ENCODE measurements at places on chromosomes 1 and 21.

GRCh38 chr1:51750218-51750617 is 128.3 kb downstream of the NRDC start:
- no peak for DNase-seq

DNA sequence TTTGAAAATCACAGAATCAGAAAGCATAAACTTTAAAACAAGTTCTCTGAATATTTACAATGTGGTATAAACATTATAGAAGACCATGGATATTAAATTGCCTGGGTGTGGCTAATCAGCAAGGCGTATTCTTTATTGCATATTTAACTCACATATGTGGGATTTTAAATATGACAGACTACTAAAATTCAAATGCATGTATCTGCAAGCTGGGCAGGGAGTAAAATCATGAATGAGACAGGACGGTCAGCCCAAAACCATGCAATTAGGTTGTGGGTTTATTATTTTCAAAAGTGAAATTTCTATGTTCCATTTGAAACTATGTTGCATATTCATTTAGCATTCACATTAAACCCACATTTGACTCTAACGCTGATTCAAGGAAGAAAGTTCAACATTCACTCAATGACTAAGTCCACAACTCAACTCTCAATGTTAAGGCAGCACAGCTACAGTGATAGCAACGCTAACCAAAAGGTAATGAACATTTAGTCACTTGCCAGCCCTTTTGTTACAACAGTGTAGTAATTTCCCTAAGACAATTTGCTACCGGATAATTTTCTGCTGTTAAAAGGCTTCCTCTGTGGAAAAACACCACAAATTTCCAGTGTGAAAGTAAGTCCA is 6.3 kb upstream of the SYNJ1 start:
- no peak for DNase-seq

GRCh38 chr1:86430376-86430775 is 6.4 kb downstream of the CLCA2 start:
- DNase-seq: no peak

DNA sequence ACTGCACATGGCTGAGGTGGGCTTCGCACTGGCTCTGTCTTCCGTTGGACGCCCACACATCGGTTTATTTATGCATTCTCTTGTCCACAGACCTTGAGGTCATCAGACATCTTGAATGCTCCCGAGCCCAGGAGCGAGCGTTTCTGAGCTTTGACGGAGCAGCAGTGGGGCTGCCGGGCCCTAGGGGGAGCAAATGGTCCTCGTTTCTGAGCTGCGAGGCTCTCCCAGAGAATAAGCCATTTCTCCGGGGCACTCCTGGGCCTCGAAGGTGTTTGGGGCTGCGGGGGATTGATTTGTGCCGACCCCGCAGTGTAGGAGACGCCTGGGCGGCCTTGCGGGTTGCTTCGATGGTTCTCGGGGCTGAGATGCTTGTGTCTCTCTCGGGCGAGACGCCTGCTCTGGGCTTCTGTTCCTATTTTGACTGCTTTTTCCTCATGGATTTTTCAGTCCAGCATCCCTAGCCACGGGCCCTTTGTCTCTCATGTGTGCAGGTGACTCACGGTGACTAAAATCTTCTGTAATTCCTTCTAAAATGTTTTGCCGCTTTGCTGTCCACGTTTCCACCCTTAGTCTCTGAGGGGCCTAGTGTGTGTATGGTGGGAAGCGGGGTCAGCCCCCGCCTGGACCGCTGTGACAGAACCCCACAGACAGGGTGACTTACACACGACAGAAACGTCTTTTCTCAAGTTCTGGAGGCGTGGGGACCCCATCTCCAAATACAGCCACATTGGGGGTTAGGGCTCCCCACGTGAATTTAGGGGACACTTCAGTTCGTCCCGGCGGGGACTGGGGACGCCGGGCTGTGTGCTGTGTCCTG is 62.1 kb downstream of the FAAP20 start:
- no peak for DNase-seq

GRCh38 chr1:179052776-179053175 is 27.1 kb downstream of the FAM20B start:
- no peak for DNase-seq

GRCh38 chr1:172460887-172461315 is 17.0 kb upstream of the PIGC start:
- DNase-seq: no peak

DNA sequence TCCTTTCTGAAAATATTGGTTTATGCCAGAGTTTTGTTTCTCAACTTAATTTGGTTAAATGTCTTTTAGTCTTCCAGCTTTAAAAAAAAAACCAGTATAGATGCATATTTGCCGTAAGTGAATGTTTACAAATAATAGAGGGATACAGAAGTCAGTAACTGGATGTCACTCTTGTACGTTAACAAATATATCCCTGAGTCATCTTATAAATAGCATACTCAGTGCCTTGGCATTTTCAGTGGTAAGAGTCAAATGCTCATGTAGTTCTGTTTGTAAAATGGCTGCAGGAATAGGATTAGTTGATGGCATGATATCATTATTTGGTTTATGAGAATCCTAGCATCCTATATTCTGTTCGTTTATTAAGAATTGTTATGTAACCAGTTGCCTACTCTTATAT is 55.4 kb downstream of the SPEN start:
- no peak for DNase-seq

- no peak for DNase-seq
Measured at GRCh38 chr21:36756527-36756926, 57.6 kb downstream of the SIM2 start.

GRCh38 chr1:55969322-55969721 is 610.0 kb downstream of the PLPP3 start:
- no peak for DNase-seq

DNA sequence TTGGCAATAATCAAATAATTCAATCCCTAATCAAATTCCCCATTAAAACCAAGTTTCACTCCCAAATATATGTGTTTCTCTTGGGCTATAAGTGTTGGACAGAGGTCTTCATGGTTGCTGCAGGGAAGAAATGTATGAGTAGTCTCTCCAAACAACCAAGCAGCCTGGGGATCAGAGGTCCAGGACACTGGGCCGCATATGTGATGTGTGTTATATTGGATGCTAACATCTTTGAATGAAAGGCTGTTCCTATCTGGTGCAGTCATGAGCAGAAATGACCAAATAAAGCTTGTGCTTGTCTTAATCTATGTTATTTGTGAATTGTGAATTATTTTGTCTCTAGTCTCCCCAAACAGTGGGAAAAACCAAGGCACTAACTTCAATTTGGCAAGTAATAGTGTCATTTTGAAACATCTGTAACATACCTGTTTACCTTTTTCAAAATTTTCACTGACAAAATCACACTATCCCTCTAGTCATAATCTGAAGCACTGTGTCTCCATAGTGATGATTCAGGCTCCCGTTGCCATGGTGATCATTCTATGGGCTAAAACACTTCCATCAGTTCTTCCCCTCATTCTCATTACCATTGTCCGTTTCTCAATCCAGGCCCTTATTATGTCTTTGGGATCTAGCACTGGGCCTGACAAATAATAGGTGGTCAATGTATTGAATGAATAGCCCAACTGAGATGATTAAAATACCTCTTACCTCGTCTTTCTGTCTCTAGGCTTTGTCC is 12.5 kb upstream of the TADA1 start:
- DNase-seq: no peak

GRCh38 chr1:32454726-32455125 is 10.1 kb upstream of the ZBTB8B start:
- DNase-seq: no peak

GRCh38 chr1:241934201-241934848 is 23.2 kb upstream of the BECN2 start:
- DNase-seq: no peak

DNA sequence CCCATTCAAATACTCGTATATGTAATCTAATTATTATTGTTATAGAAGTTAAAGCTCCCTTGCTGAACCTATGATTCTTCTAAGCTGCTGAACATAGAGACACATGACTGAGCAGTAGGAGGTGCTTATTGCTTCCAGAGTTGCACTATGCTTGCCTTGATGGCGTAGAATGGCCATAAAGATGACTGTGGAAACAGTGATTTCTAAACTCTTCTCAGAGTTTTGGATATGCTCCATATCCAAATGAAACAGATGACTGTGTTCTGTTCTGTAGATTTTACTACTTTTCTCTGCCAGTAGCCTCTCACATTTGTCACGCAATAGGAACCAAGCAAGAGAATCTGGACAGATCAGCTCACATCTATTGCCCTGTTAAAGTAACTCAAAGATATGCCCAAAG is 88.1 kb upstream of the CACYBP start:
- no peak for DNase-seq

DNA sequence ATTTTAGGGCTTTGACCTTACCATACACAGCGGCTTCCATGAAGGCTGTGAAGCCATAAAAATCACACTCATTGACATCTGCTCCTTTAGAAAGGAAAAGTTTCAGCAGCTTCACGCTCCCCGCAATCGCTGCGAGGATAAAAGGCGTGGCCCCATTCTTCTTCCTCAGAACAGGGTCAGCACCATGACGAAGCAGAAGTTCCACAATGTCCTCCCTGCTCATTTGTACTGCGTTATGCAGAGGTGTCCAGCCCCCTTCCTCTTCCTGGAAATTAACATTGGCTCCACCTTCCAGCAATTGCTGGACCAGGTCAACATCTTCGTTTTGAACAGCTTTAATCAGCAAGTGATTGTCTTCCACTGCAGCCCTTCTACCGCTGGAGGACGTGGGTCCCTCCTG is 2.7 kb downstream of the RNASEL start:
- DNase-seq: no peak

- no peak for DNase-seq
Measured at GRCh38 chr1:84598846-84599741, 24.9 kb upstream of the CTBS start.

GRCh38 chr21:46459356-46460112 is 843 bp downstream of the DIP2A start:
- no peak for DNase-seq

DNA sequence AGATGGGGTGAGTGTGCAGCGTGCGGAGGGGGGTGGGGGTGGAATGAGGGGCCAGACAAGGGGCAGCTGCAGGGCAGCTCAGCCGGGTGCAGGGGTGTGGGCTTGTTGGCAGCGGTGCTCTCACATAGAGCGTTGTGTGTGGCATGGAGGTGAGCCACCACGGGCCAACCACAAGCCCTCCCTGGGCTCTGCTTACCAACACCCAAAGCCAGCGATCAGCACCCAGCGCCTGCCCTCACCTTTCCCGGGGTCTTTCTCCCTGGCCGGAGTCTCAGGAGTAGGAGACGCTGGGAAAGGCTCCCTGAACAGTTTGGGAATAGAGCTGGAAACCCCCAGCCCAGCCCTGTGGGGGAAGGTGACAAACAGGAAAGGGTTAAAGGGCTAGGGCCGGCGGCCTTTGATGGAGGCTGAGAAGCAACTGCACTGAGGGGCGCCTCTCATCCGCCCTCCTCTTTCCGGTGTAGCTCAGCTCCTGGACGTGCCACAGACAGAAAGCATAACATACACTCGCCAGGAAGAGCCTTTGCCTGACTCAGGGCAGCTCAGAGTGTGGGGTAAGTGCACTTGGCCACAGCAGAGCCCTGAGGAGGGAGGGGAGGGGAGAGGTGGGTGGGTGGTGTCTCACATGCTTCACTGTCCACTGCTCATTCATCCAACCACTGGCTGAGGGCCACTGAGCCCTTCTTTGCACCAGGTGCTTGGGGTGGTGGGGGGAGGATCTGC is 577 bp downstream of the IKBKE start:
- no peak for DNase-seq

- no peak for DNase-seq
Measured at GRCh38 chr1:41355761-41356160, 5.5 kb upstream of the FOXO6 start.

DNA sequence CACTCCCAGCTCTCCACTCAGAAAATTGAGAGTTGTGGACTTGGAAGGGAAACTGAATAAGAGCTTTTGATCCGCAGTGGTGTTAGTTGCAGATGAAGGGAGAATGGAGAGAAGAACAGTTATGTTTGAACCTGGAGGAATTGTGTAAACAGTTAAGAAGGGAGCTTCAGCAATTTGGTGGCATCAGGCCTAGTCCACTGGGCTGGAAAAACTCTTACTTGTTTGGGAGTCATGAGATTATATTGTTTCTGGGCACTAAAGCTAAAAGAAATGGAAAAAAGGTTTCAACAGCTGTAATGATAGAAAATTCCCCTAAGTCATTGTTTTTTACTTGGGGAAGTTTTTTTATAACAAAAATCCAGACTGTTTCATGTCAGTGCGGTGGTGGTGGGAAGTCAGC is 256.1 kb upstream of the C1orf87 start:
- no peak for DNase-seq

DNA sequence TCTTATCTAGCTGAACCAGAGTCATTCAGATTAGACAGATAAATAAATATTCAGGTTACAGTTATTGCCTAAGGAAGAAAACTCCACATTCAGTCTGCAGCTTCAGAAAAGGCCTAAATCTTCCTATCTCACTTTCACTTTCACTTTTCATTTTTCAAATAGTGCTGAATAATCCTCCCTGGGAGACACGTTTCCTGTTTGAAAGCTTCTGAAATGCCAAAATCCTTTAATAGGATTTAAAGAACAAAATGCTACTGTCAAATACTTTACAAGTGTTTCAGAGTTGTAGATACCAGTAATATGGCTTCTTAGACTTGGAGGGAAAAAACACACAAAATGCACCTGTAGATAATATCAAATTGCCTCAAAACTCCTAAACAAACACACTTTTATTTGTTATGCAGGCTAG is 3.9 kb downstream of the PSMB2 start:
- no peak for DNase-seq

DNA sequence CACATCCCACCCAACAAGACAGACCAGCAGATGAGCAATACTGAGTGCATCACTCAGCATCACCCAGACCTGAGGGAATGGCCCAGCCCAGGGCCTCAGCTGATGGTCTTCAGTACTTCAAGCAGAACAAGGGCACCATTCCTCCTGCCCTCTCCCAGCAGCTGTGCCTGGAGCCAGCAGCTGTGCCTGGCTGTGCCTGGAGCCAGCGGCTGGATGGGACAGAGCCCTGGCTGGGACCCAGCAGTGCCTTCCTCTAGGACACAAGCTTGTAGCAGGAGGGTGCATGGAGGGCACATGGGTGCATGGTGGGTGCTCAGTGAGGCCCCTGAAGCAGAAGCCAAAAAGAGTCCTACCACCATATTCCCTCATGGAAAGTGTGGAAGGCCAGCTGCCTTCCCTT is 583.8 kb downstream of the NPHP4 start:
- no peak for DNase-seq

- DNase-seq: no peak
Measured at GRCh38 chr1:119960501-119960900, 64.2 kb upstream of the ADAM30 start.

DNA sequence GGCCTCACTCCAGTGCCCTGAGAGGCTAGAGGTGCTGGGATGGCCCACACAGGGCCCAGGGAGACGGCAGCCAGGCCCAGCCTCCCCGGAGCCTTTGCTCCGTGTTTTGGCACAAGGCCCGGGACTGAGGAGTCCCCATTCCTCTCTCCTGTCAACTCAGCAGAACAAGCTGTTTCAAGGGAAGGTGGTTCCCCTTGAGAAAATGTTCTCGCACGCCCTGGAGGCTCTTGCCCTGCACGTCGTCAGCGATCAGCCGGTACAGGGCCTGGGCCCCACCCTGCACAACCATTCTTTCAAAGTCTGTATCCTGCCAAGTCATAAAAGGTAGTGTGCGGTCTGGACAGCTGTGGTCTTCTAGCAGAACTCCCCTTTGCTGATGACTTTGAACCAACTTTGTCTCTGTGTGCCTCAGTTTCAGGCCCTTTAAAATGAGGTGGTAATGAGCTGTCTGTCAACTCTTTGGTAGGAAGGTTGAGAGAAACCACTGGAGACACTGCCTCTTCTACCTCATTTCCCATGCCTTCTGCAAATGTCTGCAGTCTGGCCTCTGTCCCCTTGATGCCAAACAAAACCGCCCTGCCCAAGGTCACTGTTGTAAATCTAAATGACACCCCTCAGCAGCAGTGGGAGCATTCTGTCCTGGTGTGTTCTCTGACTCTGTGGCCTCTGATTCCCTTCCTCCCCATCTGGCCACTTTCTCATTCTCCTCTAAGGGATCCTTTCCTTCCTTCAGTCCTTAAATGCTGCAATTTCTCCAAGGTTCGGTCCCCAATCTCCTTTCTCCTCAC is 138.6 kb upstream of the JUN start:
- no peak for DNase-seq

All from NCI-H1417 treated with DMSO at 0.1 percent for 48 hours (cell line).